ENCODE measurements at places on chromosomes 3 and 15.

DNA sequence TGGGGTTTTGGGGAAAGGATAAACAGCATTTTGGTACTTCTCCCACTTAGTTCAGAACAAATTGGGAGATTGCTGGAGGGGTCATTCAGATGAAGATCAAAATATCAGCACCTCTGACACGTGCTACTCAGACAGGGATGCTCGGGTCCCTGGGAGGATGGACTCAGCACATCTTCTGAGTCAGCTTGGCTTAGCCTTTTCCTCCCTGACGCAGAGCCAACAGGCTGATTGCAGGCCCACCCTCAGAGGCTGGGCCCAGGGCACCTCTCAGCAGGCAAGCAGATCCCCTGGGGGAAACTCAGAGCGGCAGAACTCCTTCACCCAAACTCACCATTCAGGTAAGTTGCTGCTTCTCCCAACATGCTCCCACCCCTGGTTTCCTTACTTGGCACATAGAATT, 304.9 kb downstream of the TLE3 start:
- no peak for DNase-seq

DNA sequence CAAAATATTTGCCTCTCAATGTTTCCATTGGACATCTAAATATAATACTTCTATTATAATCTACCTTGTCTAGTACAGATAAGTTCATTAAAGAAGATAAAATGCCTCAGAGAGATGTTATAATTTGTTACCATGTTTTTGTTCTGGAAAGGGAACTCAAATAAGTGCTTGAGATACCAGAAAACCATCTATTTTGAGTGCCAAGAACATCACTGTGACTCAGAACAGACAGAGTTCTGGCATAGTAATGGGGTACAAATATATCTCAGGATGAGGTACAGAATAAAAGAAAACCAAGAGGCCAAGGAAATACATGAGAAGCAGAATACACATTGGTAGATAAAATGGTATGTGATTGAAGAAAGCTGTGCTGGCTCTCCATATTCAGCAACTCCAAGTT, 58.9 kb downstream of the IMPG2 start:
- DNase-seq: no peak

GRCh38 chr15:65818927-65819562, 27.0 kb upstream of the DENND4A start:
- no peak for DNase-seq

DNA sequence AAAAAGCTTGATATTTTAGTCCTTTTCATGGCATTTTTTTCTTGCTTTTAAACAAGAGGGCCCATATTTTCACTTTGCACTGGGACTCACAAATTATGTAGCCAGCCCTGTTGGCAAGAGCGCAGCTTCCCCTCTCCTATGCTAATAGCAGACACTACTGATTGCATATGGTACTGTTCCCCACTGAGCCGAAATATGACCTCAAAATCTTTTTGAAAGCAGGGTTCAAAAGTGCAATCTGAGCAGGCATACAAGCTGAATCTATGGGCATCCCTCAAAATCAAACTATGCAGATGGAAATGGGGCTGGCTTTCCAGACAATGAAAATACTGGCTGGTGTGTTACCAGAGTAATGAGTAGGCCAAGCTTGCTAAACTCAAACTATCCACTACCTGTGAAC, 225.2 kb upstream of the SETMAR start:
- DNase-seq: no peak

GRCh38 chr3:23301819-23302218, 98.7 kb downstream of the UBE2E2 start:
- no peak for DNase-seq

DNA sequence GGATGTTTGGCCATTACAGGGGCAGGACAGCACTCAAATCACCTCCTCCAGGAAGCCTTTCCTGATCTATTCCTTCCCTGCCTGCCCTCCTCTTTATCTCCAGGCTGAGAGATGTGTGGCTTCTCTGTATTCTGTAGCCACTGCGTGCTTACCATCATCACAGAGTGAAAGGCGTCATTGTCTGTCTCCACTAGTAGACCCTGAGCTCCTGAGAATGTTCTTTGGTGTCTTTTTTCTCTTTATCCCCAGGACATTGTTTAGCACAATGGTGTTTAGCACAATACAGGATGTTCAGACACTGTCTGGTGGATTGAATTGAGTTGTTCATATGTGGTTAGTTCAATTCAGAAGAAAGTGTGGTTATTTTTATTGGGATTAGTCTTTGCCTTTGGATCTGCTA, 26.2 kb upstream of the LARS2 start:
- no peak for DNase-seq

GRCh38 chr3:197682713-197683112, 54.0 kb downstream of the RUBCN start:
- DNase-seq: no peak

- no peak for DNase-seq
These were observed 875.4 kb downstream of the MCTP2 start for GRCh38 chr15:95106801-95107200.

DNA sequence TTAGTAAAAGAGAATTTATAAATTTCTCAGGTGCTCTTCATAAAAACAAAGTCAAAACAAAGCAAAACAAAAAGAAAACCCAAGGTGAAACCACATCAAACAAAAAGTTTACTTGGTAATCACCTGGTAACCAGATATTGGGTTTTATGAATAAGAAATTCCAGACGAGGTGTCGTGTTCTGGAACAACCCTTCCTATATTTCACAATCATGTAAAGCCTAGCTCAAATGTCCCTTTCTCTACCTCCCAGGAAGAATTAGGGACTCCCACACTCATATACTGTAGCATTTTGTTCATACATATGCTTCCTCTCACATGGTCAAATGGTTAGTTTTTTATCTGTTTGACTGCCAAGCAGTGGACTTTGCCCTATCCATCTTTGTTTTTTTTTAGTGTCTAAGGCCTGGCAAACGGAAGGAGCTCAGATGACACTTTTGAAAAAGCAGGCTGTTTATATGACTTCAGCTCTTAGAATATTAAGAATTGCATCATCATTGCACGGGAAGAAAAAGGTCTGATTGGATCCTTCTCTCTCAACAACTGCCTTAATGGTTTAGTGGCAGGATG, 326.7 kb upstream of the TBL1XR1 start:
- no peak for DNase-seq

DNA sequence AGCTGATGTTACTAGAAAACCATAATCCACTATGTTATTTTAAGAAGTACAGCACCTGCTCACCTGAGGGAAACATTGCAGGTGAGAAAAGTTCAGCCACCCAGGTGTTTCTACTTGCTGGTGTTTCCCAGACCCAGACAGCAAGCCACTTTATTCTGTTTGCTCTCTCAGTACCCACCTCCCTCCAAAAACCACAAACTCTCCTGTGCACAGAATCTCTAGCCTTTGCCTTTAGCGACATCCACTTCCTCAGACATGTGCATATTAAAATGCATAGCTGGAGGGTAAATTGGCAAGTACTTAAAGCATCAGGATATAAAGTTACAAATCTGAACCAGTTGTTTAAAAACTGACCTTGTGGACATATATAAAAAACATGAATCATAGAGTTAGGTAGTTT, 36.7 kb downstream of the VGLL3 start:
- DNase-seq: peak; percentile 54

GRCh38 chr15:32872621-32873283, 154.9 kb downstream of the GREM1 start:
- no peak for DNase-seq

- no peak for DNase-seq
These were observed 2.4 kb downstream of the CAMK2N2 start for GRCh38 chr3:184258926-184259325.

DNA sequence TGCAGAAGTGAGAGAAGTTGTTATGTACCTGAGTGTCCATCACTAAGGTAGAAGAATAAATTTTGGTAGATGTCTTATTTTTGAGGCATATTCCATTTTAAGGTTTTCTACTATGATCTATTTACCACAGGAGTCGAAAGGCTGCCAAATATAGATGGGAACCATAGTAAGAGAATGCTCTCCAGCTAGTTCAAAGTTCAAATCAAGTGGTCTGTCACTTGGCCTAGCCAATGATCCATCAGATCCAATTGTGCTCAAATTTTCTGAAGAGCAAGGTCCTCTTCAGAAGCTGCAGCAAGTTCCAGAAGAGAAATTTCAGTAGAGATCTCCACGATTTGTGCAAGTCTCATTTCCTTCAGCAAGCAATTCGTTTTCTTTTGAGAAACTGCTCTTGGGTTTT, 10.9 kb downstream of the PROS1 start:
- no peak for DNase-seq

DNA sequence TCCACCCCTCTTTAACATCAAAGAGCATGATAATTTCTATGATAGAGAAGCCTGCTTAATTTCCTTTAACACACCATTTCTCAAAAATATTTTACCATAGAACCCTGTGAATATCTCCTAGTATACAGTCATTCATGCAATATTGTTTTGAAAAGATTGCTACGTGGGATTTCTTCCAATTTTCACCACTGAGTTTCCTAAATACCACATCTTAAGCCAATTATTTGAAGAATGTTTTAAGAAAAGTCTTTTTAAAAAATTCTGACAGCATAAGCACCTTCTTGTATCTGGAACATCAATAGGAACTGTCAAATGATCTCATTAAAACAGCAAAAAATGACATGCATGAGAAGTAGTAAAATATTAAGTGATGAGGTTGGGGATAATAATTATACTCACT, 1126.7 kb downstream of the TUSC7 start:
- no peak for DNase-seq

- DNase-seq: no peak
These were observed 185.8 kb upstream of the PPP2R3A start for GRCh38 chr3:135779590-135780235.

DNA sequence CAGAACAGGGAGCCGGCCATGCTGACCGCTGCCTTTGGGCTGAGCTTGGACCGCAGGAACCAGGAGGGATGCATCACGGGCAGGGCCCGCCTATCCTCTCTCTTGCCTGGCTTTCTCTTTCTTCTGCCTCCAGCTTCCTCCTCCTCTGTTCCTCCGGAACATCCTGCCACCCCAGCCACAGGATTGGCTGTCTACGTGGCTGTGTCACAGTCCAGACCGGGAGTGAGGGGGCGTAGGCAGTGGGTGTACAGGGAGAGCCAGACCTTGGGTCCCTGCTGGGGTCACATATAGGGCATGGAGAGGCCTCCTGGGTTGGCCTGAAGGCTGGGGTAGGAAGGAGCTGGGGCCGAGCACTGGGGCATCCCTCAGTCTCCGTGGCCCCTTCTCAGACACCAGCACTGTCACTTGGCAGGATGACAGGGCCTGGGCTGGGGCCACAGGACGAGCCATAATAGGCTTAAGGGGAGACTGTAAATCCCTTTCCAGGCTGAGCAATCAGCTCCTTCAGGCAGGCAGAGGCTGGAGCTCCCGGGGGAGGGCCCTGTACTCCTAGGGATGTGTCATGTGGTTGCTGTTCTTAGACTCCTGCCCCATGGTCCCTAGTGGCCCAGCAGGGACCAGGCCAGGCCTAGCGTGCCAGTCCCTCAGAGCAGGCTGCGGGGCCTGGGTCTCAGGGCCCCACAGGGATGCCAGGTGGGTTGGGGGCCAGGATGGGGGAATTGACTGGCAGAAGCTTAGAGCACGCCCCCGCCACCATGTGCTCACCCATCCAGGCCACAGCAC, 25.4 kb downstream of the LINGO1 start:
- DNase-seq: no peak

GRCh38 chr3:98026425-98027084, 8.6 kb downstream of the GABRR3 start:
- DNase-seq: no peak

GRCh38 chr15:85430406-85431204, 50.2 kb downstream of the AKAP13 start:
- DNase-seq: no peak

DNA sequence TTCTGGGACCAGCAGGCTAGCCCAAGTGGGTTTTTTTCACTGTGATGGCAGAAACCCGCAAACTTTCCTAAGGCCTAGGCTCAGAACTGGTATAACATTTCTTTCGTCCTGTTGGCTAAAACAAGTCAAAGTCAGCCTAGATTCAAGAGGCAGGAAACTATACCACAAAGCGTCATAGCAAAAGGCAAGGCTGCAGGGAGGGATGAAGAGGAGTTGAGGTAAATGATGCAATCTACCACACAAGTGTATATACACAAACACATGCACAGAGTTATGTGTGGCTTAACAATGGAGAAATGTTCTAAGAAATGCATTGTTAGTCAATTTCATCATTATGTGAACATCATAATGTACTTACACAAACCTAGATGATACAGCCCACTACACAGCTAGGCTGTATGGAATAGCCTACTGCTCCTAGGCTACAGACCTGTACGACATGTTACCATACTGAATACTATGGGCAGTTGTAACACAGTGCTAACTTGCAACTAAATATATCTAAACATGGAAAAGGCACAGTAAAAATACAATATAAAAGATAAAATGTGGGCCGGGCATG, 225.6 kb downstream of the TBL1XR1 start:
- no peak for DNase-seq

DNA sequence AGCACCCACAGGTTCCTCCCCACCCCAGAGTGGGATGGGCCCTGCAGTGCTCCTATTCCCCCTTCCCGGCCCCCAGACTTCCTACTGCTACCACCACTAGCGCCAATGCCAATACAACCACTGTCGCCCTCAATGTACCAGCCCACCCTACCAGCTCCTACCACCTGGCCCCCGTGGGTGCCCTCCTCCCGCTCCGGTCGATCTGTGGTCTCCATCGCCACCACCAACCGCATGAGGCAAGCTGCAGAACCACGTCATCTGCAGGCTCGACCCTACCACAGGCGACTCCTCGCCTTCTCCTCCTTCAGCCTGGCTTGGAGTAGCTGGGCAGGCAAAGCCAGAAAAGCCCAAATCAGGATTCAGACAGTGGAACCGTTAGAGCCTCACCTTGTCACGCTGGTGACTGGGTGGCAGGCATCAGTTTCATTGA, 179.3 kb downstream of the POTEB3 start:
- DNase-seq: no peak

GRCh38 chr3:68403741-68404140, 528.6 kb downstream of the TAFA4 start:
- no peak for DNase-seq

- no peak for DNase-seq
These were observed 38.4 kb upstream of the ALCAM start for GRCh38 chr3:105328338-105328730.

DNA sequence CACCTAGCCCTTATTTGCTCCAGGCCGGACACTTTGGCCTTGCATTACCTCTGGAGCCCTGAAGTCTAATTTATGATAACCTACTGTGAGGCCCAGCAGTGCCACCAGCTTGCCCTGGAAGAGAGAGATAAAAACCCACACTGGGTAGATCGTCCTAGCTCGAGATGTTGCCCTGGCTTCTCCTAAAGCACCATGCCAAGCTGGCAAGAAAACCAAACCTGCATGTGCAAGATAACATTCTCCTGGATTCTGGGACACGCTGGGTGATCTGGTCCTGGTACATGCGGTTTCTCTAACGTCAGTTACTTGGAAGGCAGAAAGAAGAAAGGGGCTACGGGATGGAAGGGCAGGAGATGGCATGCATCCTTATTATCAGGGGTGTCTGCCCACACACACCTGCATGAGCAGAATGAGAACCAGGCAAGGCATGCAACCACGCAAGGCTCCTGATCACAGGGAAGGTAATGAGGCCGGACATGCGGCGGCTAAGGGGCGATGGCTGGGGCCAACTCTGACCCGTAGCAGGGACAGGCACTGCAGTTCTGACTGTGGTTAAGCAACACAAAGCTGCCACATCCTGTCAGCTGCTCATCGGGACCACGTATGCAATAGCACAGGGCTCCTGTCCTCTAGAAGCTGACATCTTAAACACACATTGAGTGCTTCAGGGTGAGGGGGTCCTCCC, 73.0 kb downstream of the OXNAD1 start:
- no peak for DNase-seq

- DNase-seq: no peak
These were observed 576.7 kb downstream of the DIPK2A start for GRCh38 chr3:144548346-144548745.
